ENCODE measurements at places on chromosomes 1 and 21.

DNA sequence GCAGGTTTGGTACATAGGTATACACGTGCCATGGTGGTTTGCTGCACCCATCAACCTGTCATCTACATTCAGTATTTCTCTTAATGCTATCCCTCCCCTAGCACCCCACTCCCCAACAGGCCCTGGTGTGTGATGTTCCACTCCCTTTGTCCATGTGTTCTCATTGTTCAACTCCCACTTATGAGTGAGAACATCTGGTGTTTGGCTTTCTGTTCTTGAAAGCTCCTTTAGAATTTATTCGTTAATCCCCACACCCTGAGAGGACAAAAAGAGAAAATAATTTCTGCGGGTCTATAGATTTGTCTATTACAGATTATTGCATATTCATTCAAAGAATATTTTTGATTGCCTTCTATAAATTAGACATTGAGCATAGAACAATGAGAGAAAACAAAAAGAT is 455.5 kb downstream of the PLPP3 start:
- no peak for DNase-seq

DNA sequence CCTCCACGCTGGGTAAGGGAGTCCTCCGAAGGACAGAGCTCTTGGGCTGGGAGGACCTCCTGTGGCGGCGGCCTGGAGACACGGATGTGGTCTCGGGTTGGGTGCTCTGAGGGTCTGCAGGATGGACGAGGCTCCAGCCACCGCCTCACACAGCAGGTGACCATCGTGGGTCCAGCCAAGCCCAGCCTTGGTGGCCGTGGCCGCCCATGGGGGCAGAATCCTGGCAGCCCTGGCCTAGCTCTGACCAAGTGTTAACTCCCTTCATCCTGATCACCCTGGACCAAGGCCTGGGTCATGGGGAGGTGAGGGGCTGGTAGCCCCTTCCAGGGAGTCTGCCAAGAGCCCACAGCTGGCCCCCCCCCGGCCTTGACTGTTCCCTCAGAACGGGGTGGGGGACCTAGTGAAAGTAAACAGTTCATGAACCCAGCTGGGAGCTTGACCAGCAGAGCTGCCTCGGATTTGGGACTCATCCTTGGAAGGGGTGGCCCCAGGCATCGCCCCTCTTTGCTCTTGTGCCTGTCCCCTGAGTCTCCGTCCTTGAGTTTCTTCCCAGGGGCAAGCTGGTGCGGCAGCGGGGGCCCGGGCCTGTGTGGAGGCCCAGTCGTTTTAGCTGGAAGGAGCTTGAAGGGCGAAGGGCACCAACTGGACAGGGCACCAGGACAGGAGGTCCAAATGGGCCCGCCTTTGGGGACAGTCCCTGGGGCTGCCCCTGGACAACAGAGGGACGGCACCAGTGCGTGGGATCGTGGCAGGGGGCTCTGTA is 17.8 kb downstream of the ARHGEF16 start:
- no peak for DNase-seq

GRCh38 chr1:197415221-197415620 is 147.2 kb downstream of the CRB1 start:
- no peak for DNase-seq

DNA sequence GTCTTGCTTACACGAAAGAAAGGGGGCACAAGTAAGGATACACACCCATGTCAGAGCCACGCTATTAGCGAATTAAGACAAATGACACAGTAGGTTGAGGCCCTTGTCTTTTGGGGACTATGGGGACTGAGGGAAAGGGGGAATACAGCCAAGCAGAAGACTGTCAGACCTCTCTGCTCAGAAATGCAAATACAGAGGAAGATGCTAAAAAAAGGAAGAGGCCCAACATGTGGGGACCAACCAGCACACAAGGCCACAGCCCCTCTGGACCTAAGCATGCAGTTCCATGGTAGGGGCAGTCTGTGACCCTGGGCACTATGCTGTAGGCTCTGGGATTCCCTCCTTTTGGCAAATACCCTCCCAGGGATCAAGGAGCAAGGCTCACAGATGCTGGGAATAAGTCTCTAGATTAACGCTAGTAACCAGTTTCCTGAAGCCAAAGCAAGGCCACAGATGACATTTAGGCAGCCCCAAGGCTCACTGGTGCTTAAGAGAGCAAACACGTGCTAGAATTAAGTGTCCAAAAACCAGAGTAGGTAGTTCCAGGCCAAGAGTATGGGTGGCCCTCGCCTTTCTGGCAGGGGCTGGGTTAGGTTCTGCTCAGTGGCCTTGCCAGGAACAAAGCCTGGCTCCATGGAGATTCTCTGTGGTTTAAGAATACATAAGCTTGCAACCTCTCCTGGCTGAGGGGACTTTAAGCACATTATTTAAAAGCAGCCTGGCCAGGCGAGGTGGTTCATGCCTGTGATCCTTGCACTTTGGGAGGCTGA is 38.2 kb downstream of the RABIF start:
- DNase-seq = no peak

DNA sequence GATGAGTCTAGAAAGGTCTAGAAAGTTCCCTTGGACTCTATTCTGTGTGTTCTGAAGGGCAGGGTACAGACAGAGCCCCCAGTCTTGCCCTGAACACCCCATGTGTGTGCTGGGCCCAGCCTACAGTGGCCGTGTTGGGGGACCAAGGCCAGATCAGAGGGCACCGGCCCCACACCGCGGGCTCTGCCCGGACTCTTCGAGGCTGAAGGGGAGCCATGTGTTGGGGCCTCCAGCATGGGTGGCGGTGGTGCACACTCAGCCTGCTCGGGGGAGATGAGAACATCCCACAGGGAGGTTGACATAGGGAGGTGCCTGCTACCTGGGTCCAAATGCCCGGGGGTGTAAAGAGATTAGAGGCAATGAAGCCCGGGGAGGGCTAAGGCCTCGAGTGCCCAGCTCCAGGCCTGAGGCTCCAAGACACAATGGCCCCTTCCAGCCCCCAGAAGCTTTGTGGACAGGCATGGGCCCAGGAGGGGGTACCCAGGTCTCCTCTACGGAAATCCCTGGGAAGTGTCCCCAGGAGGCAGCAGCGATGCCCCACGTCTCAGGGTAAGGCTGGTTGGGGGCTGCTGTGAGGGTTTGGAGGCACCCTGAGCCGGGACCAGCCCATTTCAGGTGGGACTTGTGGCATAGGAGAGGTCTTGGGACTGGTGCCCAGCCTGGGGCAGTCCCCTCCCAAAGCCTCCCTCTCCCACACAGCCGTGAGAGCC is 12.1 kb downstream of the ARHGEF16 start:
- DNase-seq = no peak

DNA sequence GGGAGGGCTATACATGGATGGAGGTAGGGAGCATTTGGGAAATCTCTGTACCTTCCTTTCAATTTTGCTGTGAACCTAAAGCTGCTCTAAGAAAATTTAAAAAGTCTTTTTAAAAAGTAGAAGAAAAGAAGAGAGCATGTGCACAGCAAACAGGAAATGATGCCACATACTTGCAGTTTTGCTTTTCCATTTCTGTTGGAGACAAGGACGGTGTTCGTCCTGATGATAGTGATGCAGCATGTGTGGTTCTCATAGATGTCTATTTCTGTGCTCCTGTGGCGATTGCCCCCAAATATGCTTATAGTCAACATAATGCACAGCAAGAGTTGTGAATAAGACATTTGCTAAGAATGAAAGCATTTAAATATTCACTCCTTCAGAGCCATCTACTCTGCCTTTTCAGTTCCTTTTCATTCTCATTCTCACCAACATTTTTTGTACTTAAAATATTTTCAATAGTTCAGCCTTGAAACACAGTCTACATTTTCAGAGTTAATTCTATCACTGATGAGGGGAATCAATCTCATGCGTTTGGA is 66.6 kb downstream of the LRRC8C start:
- DNase-seq = no peak
